Kidney glomerular epithelial cell (primary cell): ENCODE measurements at places on chromosomes 1 and 21.

GRCh38 chr1:181089676-181090544 is 1.4 kb downstream of the IER5 start:
- peak; percentile 43 for DNase-seq

DNA sequence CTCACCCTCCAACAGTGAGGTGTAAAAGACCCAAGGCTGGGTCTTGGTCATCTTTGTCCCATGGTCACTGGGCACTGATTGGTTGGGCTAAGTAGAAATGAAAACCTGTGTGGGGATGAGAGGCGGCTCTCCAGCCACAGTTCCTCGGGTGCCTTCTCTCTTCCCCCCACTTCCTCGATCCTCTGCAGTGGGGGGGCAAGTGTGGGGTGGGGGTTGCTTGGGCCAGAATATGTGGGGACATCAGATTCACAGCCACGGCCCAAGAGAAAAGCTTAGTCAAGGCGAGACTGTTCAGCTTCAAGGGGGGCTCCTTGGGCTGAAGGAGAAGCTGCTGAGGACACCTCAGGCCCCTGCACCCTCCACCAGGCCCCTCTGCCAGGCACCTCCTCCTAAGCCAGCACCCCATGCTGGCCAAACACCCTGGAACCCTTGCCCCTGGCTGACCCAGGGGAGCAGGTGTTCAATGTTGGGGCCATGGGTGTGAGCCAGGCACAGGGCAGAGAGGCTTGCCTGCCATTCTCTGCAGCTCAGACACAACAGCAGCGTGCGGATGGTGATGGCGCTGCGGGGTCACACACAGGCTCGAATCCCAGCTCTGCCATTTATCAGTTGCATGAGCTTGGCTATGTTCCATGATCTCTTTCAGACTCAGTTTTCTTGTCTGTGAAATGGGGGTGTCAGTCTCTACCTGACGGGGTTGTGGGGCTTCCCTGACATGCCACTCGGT is 21.0 kb upstream of the TNFRSF1B start:
- no peak for DNase-seq

DNA sequence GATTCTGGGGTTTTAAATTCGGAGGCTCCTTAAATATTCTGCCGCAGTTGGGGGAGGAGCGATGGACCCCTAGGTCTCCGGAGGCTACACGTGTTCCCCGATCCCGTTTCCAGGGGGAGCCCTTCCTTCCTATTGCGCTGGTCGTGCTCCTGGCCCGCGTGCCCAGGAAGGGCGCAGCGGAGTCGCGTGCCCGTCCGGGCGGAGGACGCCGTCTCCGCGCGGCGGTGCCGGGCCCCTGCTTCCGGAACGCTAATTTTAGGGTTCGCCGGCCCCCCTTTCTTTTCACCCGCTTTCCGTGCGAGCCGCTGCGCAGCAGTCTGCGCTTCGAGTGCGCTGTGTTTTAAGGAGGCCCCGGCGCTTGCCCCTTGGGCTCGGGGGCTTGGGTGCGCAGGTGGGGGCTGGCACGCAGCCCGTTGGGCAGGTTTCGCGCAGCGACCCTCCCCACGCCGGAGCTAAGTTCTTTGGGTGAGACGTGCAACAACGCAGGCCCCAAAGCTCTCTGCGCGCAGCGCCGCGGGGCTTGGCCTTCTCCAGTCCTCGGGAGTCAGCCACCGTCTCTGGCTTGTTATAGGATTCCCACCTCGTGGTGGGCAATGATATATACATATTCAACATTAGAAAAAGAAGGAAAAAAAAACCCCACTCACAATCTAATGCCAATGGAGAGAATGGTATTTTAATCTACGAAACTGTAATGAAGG is 43.5 kb upstream of the DNAJC6 start:
- DNase-seq = peak; percentile 27

GRCh38 chr1:202282025-202282371 is 59.7 kb downstream of the UBE2T start:
- no peak for DNase-seq

GRCh38 chr1:68173283-68173935 is 58.9 kb downstream of the WLS start:
- peak; percentile 74 for DNase-seq

DNA sequence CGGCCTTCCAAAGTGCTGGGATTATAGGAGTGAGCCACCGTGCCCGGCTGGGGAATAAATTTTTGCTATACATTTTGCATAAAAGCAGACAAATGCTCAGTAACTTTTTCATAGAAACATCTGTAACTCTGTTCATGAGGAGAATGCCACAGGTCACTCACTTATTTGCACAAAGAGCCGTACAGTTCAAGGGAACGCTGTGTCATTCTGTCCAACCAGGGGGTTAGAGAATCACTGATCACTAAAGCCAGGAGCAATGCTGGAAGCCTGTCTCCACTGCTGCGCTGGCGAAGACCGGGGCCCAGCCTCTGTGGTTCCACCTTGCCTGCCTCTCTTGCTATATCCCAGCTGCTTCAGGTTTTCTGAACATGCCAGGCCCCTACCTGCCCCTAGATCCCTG is 58.3 kb downstream of the RUNX1 start:
- DNase-seq = no peak

DNA sequence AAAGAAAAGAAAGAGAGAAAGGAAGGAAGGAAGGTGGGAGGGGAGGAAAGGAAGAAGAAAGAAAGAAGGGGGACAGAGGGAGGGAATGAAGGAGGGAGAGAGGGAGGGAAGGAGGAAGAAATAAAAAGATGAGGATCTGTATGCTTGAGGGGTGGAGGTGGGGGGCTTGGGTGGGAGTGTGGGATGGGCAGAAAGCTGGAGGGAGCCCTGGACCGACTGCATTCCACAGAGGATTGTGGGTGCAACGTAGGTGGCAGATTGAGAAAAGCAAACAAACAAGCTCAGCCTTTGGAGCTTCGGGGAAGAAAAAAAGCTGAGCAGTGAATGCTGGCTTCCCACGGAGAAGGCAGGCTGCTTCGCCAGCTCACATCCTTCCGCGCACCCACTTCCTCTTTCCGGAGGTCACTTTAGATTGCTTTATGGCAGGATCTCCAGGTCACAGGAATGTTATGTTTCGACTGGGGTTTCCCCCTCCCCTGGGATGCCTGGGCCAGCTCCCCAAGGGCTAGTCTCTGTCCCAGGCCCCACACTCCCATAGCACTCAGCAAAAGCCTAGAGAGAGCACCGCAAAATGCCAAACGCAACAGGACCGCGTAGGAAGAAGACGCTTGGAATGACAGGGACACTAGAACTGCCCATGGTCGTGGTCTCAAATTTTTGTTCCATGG is 20.7 kb upstream of the LGALS8 start:
- DNase-seq = peak; percentile 88

DNA sequence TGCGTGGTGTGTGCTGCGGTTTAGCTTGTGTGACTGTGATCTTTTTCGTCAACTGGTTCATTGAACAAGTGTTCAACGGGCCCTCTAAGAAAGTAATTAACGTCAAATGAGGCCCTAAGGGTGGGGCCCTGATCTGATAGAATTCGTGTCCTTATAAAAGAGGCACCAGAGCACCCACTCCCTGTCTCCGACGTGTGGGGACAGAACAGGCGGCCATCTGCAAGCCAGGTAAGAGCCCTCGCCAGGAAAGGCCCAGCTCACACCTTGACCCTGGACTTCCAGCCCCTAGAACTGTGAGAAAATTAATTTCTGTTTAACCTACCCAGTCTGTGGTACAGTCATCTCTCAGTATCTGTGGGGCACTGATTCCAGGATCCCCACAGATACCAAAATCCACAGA is 20.4 kb upstream of the SAMD11 start:
- DNase-seq = no peak

DNA sequence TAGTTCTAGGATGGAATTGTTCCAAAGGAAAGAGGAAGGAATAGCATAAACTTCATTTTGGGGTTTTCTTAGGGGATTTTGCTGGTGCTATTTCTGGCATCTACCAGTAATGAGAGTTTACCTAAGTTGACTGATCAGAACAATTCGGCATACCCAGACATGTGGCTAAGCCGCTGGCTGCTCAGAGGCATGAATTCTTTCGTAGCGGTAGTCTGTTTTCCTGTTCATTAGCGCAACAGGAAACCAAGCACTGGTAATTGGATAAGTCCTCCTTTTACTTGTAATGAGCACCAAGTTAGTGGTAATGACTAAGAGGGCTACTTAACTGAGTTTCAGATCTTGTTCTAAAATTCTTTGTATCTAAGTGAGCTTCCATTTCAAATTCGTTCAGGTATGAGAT is 38.6 kb downstream of the C21orf91 start:
- DNase-seq = no peak

DNA sequence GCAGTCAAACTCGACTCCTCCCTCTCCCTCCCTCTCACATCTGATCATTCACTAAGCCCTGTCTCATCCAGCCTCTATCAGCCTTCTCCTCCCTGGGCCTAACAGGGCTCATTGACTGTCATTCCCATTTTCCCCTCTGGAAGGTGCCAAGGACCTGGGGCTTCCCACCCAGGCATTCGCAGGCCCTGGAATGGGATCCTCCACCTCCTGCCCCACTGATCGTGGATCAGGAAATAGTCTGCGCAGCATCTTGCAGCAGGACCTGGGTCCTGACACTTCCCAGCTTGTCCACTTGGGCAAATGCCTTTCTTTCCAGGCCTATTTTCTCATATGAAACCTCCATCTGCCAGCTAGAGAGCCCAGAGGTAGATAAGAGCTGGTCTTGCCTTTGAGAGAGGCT is 71.2 kb upstream of the ZC3H12A start:
- no peak for DNase-seq

- DNase-seq = peak; percentile 3
Observed at GRCh38 chr1:77036560-77036959, 169.3 kb downstream of the ST6GALNAC5 start.

GRCh38 chr1:168865850-168866620 is 137.0 kb upstream of the DPT start:
- DNase-seq = no peak

GRCh38 chr1:5756434-5757186 is 235.6 kb downstream of the NPHP4 start:
- DNase-seq = no peak

GRCh38 chr1:109769330-109770078 is 5.8 kb upstream of the EPS8L3 start:
- peak; percentile 77 for DNase-seq

DNA sequence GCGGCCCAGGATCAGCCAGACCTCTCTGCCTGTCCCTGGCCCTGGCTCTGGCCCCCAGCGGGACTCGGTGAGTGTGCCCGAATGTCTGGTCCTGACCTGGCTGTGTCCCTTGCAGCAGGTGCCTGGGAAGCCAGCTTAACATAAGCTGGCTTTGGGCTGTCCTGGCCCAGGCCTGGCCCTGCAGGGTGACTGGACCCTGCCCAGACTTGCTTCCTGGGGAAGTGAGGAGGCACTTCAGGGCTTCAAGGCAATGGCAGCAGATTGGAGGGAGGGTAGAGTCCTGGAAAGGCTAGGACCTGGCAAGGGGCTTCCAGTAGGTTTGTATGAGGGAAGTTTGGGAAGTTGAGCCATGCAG is 16.4 kb downstream of the RPS6KA1 start:
- no peak for DNase-seq

DNA sequence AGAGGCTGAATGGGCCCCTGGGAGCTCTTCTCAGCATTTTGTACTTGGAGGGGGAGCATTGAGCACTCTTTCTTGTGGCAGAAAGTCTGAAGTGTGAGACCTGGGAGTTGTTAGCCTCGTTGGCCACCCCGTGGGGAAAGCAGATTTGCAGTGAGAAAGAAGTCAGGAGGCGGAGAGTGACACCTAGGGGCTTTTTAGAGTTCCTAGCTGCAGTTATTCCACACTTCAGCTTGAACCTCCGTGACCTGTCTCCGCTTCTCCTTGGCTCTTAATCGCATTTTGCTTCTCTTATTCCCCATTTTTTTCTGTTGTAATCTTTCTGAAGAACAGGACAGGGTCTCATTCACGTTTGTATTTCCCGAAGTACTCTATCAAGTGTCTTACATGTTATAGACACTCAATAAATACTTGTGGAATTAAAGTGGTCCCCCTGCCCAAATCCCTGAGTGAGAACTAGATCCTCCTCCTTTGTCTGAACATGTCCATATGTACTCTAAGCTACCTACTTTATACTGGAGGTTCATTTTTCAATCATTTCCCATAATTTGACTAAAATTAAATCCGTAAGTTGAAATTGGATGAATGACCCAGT is 14.5 kb upstream of the C1orf141 start:
- DNase-seq = peak; percentile 84

- DNase-seq = peak; percentile 33
Observed at GRCh38 chr21:25350056-25350455, 257.2 kb downstream of the MRPL39 start.

DNA sequence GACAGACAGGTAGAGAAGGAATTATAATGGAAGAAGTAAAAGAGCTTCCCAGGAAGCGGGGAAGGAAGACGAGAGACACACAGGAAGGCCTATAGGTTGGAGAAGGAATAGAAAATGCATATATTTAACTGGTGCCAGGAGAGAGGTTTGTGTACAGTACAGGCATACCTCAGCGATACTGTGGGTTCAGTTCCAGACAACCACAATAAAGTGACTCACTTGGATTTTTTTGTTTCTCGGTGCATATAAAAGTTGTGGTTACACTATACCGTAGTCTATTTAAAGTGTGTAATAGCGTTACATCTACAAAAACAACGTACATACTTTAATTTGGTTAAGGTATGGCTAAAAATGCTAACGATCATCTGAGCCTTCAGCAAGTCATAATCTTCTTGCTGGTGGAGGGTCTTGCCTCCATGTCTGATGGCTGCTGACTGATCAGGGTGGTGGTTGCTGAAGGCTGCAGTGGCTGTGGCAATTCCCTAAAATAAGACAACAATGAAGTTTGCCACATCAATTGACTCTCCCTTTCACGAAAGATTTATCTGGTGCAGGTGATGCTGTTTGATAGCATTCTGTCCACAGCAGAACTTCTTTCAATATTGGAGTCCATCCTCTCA is 16.0 kb downstream of the YARS1 start:
- no peak for DNase-seq

GRCh38 chr1:153441238-153441755 is 19.2 kb downstream of the S100A7 start:
- no peak for DNase-seq

DNA sequence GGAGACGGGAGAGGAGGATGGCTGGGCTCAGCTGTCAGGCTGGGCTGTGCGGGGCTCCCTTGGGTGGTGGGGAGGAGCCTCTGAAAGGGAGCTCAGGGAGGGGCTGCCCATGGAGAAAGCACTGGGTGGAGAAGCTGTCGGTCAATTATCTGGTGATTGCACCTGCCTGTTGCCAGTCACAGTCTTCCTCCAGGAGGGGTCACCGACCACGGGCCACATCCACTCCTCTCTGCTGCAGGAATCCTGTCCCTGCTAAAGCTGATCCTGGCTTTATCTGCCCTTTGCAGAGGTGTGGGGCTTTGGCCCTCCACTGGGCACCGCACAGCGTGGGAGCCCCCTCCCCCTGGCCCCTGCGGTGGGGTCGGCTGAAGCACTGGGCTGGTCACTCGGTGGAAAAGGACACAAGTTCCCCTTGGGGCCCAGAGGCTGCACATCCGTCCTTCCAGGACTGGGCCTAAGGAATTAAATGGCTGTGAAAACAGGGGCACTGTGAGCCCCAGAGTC is 21.8 kb upstream of the COL18A1 start:
- DNase-seq = no peak
